SK-N-SH treated with all-trans-retinoic acid at 6 μM for 48 hours (cell line): ENCODE measurements at places on chromosomes 11 and 22.

GRCh38 chr22:36228944-36229343, 10.4 kb downstream of the APOL2 start:
- ATAC-seq: no peak

- no peak for ATAC-seq
These were observed 36.0 kb upstream of the PACSIN2 start for GRCh38 chr22:43050995-43051394.

DNA sequence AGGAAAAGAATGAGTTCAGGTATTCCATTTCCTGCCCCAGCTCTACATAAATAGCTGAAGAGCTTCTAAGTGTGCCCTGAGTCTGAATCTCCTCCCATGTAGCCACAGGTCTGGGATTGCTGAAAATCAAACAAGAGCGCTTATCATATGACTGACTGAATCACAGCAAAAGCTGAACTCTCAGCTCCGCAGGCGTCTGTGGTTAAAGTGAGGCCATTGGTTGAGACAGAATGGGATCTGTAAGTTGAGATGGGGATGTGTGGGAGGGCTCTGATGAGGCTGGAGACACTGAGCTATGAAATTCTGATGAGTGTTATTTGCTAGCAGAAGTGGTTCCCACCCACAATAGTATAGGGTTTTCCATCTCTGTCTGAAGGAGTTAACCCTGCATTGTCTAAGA, 637.0 kb downstream of the OPCML start:
- ATAC-seq: no peak

DNA sequence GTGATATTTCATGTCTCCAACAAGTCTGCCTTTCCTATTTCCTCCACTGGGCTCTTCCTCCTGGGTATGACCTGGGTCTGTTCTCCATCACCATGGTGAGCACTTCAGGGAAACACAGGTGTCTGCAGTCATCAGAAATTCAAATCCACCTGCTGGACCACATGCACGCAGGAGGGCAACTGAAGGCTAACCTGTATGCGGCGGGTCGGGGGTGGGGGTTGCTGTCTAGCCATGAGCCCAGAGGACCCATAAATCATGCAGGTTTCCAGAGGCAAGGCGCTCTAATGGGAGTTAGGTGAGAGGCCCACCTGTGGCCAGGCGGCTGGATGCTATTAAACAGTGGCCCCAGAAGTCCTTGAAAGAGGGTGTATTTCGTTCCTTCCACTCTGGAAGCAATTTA, 11.1 kb upstream of the PAMR1 start:
- no peak for ATAC-seq

DNA sequence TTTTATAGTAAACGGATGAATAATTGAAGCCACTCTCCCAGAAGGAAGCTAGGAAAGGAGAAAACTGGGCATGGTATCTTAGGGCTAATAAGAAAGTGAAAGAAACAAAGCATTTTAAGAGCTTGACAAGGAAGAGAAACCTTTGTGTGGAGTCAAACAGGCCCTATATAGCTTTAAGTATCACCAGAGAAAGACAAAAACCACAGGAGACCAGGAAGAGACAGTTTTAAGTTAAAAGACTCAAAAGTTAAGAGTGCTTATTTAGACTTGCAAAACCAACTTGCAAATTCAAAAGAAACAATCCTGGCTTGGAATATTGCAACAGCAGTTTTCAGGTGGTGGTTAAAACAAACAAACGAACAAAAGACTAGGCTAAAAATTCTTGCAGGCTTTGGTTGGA, 3.4 kb downstream of the PAK1 start:
- no peak for ATAC-seq

DNA sequence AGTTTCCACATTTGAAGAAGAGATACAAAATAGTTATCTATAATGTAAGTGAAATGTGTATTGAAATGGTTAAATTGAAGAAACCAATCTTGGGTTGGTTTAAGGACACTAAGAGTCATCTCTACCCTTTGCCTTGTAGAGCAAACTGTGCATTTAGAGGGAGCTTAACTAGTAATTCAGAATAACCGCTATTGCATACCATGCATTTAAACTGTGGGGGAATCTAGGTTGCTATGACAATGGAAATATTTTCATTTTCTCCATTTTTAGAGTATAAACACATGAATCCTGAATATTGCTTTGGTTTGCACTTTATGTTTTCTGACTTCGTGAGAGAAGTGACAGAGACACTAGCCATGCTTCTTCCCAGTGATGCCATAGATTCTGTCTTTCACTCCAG, 39.7 kb downstream of the FAT3 start:
- no peak for ATAC-seq

DNA sequence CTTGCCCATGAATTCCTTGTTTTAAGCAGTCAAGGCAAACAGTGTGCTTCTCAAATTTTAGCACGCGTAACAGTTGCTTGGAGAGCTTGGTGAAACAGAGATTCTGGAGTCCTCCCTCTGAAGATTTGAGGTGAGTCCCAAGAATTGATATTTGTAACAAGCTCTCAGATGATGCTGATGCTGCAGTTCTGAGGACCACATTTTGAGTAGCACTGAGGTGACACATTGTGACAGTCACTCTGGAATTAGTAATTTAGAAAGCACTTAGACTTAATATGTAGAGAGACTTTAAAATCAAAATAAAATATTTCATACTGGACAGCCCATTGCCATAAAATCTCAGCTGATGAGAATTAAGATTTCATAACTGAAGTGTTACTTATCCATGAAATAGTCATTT, 38.5 kb downstream of the DNAJC24 start:
- no peak for ATAC-seq

DNA sequence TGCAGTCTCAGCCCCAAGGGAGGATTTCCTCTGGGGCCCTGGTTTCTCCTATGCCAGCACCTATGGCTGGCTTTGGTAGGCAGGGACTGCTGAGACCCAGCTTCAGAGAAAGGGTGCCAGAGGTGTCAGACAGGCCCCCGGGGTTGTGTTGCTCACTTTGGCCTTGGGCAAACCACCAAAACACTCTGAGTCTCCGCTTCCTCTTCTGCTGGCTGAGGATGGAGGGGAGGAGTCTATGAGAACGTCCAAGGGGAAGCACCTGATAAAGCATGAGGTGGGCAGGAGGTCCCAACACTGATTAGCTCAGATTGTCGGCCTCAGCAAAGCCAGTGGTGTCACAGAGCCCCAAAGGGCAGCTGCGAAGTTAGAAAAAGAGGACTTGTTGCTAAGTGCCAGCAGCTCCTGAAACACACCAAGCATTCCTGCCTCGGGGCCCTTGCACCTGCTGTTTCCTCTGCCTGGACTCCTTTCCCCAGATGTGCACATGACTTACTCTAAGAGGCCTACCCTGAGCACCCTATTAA, 10.5 kb downstream of the SMTNL1 start:
- ATAC-seq: no peak

DNA sequence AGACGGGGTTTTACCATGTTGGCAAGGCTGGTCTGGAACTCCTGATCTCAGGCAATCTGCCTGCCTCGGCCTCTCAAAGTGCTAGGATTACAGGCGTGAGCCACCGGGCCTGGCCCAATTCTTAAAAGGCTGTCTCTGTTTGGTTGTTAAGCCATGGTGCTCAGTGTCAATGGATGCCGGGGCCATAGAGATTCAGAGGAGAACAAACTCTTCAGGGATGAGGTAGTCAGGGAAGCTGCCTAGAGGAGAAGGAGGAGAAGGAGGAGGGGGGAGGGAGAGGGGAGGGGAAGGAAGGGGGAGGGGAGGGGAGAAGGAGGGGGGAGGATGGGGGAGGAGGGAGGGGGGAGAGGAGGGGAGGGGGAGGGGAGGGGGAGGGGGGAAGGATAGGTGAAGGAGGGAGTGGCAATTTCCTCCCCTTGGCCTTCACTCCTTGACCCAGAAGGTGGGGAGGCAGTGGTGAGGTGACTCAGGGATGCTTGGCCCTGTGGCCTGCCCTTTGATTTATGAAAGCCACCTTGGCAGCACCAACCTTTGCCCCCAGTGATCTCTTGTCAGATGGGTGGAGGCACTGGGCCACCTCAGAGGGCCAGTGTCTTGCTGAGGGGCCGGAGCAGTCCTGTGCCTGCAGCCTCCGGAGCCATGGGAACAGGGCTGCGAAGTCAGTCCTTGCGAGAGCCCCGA, at the start of gene C11orf86:
TSS of gene C11orf86 (plus strand) at position 581 of the 681 bp plus-strand sequence. CDS start at position 640, 59 bp downstream.
- no peak for ATAC-seq

- ATAC-seq: no peak
These were observed 309.3 kb downstream of the SOX6 start for GRCh38 chr11:16047073-16047472.

DNA sequence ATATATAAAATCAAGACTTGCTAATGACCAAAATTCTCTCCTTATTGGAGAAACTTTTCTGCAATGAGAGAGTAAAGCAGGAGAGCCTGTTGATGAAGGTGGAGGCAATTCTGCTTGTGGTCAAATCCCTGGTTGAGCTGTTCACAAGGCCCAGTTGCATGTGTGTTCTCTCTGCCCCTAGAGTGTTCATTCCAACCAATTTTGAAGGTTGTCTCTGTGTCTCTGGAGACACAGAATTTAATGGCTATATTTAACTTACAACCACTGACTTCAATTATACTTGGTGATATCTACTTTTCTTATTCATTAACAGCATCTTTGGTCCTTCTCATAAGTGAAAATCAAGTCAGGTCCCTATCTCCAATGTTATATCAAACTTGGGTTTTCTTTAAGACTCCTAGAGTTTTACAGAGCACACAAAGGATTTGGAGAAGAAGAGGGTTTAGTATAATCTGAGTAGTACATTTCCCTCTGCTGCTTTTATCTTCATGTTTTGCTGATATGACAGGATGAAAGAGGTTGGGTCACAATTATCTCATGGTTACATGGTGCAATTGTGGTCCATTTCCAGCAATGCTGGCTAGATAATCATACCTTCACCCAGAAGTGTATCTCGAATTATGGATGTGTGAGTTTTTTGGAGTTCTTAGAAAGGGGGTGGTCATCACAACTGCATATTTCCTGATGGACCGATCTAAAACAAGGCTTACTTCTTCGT, 4.0 kb downstream of the OOSP4A start:
- no peak for ATAC-seq

- peak; percentile 19; the same call in 2 of the 3 replicates for ATAC-seq
These were observed 31.4 kb downstream of the LIMK2 start for GRCh38 chr22:31243339-31244045.

GRCh38 chr11:57422669-57423068, 4.3 kb downstream of the SLC43A3 start:
- ATAC-seq: no peak

GRCh38 chr11:121282386-121282785, 10.2 kb upstream of the SC5D start:
- no peak for ATAC-seq

- ATAC-seq: no peak; the same call in 2 of the 3 replicates
These were observed 19.1 kb downstream of the CYB5R2 start for GRCh38 chr11:7654195-7654705.

DNA sequence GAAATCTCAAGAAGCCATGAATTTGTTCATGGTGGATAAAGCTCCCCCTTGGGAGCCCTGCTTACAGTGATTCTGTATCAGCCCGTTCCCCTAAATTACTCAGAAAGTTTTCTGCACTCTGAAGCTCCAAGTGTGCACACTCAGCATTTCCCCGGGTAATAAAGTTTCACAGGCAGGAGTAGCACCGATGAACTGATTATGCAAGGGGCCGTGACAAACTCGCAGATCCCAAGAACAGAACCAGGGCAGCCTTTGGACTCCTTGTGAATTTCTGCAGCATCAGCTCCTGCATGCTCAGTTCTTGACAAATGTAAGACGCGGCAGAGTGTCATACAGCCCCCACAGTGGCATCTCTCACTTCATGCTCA, 73.5 kb downstream of the COMMD9 start:
- no peak for ATAC-seq

GRCh38 chr11:133123796-133124195, 408.5 kb downstream of the OPCML start:
- no peak for ATAC-seq

- ATAC-seq: no peak
These were observed 654 bp upstream of the SYT8 start for GRCh38 chr11:1834062-1834610.

DNA sequence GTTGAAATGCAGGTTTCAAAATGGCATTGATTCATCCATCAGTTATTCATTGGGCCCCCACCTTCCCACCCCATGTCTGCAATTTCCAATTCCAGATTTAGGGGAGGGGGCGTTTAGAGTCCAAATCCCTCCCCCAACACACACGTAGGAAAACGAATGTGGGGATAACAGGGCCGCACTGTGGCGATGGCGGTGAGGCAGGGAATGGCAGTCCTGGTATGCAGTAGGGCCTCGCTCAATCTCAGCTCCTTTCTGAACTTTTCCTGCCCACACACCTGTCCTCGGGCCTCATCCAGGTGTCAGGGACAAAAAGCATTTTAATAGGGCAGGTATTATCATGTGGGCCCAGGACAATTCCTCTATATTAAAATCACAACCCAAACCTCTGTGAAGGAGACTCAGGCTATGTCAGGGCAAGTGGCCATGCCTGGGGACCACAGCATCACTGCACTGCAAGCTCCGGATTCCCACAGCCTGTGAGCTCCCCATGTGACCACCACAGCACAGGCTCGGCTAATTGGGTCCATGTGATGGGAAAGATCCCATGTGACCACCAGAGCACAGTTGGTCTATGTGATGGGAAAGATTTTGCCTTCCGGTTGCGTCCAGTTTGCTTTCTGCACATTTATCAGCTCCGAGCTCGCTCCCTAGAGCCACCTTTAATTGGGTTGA, 44.5 kb downstream of the RTL6 start:
- ATAC-seq: no peak

DNA sequence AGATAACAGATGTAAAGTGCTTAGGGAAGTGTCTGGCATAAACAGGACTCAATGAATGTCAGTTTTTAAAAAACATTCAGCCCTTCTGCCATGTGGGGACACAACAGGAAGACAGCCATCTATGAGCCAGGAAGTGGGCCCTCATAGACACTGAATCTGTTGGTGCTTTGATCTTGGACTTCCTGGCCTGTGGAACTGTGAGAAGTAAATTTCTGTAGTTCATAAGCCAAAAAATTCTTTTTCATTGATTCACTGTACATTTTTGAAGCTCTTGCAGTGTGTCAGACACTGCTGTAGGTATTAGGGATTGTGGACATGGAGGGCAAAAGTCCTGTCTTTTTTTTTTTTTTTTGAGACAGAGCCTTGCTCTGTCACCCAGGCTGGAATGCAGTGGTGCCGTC, 188.6 kb downstream of the HIPK3 start:
- peak; percentile 72 for ATAC-seq

GRCh38 chr11:14713496-14714244, 70.1 kb downstream of the PDE3B start:
- ATAC-seq: no peak

DNA sequence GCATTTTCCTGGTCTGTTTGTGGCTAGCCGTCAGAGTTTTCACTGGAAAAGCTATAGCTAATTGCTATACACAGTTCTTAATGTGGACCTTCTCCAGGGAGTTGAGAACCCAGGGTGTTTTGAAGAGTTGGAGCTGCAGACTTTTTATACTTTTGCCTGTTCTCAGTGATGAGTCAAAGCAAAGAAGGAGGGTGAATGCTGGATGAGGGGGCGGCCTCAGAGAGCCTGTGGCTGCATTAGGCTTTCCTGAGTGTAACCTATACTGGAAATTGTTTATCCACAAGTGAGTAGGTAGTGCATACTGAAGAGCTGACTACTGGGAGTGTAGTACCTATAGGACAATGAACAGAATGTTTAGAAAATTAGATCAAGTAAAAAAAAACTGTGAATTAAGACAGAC, 79.7 kb upstream of the HORMAD2 start:
- 0 out of 3 replicates have a peak, but pooled peaks have one; percentile 19 for ATAC-seq

- ATAC-seq: peak; percentile 34
These were observed 27.9 kb downstream of the ADAMTS15 start for GRCh38 chr11:130476200-130476921.

GRCh38 chr11:116375221-116375620, 397.6 kb downstream of the BUD13 start:
- no peak for ATAC-seq

GRCh38 chr22:42301742-42302102, 31.3 kb upstream of the TCF20 start:
- ATAC-seq: no peak
